ENCODE measurements at places on chromosomes 3 and 15. TPM values are rescaled to one million over a fixed set of nuclear protein-coding genes. Genes with fewer than 3 reads are reported as not detected.

The STARD5 gene
- 15.1 TPM for total RNA-seq

The CHRM5 gene
- not detected for total RNA-seq

The GTF2E1 gene
- total RNA-seq: 26.9 TPM

- H3K4me3 ChIP-seq: peak overlapping the region; percentile 50
- peaks cover 46% of the 10 kb centered on the region for H3K4me1 ChIP-seq
- H3K27ac ChIP-seq: peak overlapping the region; percentile 79
- peaks cover 4% of the 10 kb centered on the region for H3K36me3 ChIP-seq
Observed at GRCh38 chr3:73418681-73419080, 206.1 kb downstream of the PDZRN3 start.

The EHHADH gene
- 5.3 TPM for total RNA-seq

- H3K27me3 ChIP-seq: no peaks in the 10 kb centered on the region
- H3K27ac ChIP-seq: no peak overlapping the region
- H3K4me3 ChIP-seq: no peak overlapping the region
- peaks cover 12% of the 10 kb centered on the region for H3K4me1 ChIP-seq
Observed at GRCh38 chr15:58574631-58575030, 142.8 kb downstream of the LIPC start.

The KCTD6 gene
- total RNA-seq: 24.9 TPM

- H3K4me3 ChIP-seq: no peak overlapping the region
- H3K27me3 ChIP-seq: peaks cover 3% of the 10 kb centered on the region
- H3K36me3 ChIP-seq: peaks cover 5% of the 10 kb centered on the region
- peaks cover 6% of the 10 kb centered on the region for H3K4me1 ChIP-seq
Observed at GRCh38 chr3:31892916-31893573, 88.0 kb downstream of the OSBPL10 start.

The LRRN1 gene
- 85.2 TPM for total RNA-seq

The GTPBP8 gene
- 25.9 TPM for total RNA-seq

The GUCA1C gene
- not detected for total RNA-seq

DNA sequence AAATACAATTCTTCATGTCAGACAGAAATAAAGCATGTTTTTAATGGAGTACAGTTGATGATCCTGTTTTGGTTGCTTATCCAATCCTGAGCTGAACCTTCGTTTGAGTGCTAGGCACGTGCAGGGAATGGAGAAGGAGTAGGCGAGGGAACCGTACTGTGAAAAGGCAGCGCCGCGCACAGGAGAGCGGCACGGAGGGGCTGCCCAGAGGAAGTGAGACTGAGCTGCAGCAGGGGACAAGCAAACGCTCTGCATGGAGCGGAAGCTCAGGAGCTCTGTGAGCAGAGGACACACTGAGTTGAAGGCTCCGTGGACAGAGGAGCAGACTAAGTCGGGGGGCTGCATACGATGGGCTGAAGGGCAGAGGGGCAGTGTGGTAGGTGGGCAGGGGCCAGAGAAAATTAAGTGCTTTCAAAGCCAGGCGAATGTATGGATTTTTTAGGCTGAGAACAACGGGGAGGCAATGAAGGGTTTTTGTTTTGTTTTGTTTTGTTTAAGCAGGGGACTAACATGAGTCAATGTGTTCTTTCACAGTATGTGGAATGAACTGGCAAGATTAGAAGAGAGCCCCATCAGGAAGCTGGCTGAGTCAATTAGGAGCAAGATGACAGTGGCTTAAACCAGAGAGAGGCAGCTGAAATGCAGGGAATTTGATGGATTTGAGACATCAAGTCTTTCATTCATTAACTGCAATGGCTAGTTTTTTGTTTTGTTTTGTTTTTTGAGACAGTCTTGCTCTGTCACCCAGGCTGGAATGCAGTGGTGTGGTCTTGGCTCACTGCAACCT lies 23.8 kb upstream of the TM2D3 start:
- H3K4me1 ChIP-seq: peaks cover 5% of the 10 kb centered on the region
- H3K4me3 ChIP-seq: no peak overlapping the region
- H3K36me3 ChIP-seq: peaks cover 13% of the 10 kb centered on the region
- DNase-seq: no peak

- no peak for DNase-seq
- peaks cover 3% of the 10 kb centered on the region for H3K27me3 ChIP-seq
- H3K36me3 ChIP-seq: no peaks in the 10 kb centered on the region
- no peak overlapping the region for H3K27ac ChIP-seq
- no peak overlapping the region for H3K4me3 ChIP-seq
Observed at GRCh38 chr3:152943645-152944044, 108.7 kb downstream of the P2RY1 start.

Data from type B pancreatic cell (in vitro differentiated cells).